Eye (tissue), 1 donor: ENCODE measurements at places on chromosomes 16 and 17.

- no peak for DNase-seq
Measured at GRCh38 chr17:16349431-16349830, 3.8 kb downstream of the CENPV start.

GRCh38 chr16:27234603-27235002, 31.3 kb downstream of the KDM8 start:
- DNase-seq = no peak

- DNase-seq = peak; percentile 73
Measured at GRCh38 chr16:12455287-12455798, 348.3 kb downstream of the CPPED1 start.

DNA sequence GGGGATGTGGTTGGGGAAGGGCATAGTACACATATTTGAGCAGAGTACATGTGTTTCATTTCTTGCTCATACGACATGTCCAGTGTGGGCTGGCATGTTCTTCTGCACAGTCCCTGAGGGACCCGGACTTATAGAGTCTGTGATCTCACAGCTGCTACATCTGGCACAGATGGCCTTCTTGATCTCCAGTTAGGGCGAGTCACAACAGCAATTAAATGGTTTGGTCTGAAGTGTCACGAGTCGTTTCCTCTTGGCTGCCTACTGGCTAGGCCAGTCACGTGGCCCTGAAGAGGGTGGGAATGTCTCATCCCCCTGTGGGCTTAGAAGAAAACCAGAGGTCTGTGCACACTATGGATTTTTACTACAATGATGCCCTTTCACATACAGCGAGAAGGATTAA, 443.6 kb downstream of the WWOX start:
- peak; percentile 58 for DNase-seq

GRCh38 chr17:79008666-79009387, 737 bp downstream of the CANT1 start:
- DNase-seq = no peak

DNA sequence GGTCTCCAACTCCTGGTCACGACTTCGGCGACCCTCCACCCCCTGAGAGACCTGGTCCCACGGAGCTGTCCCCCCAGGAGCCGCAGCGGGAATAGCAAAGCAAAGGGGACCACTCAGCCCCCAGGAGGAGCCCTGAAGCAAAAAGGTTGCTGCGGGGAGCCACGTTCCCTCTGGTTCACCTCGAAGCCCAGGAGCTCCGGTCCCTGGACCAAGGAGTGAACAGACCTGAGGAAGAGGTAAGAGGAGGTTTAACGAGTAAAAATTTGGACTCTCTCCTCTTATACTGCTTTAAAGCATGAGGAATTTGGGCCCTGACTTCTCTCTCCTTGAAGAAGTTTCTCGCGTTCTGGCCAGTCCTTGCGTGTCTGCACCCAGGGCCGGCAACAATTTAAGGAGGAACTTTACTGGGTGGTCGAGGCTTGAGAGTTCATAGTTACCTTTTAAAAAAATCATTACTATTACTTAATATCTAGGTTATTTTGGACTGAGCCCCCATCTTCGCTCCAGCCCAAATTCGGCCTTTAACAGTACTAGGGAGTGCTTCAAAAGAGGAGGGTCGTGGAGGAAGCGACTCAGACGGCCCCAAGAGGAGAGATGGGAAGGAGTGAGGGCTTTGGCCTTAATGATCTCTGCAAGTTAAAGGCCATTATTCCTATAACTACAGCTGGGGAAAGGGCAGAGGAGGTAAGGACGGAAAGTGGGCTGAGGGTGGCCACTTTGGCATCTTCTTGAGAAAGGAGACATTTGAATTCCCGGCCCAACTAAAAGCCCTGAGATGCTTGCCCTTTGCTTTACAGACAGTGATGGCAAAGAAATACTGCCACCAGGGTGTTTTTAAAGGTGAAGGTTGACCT, 16.9 kb upstream of the HOXB9 start:
- no peak for DNase-seq

- no peak for DNase-seq
Measured at GRCh38 chr16:84237994-84238750, 1.6 kb downstream of the KCNG4 start.
